ENCODE measurements at places on chromosomes 4 and X.

DNA sequence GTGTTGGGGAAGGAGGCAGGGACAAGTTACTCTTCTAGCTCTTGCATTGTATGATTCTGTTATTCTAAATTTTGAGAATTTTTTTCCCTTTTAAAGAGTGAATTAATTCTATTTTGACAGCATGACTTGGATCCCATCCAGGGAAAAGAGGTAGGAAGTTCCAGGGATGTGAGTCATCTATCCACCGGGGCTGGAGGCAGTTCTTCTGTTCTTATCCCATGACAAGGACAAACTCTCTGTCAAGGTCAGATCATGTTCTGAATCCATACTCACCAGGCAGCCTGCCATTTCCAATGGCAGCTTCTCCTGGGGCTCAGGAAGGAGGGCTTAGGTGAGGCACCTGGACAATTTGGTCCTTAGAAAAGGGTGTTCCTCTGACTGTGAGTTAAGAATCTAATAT, 132.0 kb upstream of the MED14 start:
- DNase-seq, result no peak

DNA sequence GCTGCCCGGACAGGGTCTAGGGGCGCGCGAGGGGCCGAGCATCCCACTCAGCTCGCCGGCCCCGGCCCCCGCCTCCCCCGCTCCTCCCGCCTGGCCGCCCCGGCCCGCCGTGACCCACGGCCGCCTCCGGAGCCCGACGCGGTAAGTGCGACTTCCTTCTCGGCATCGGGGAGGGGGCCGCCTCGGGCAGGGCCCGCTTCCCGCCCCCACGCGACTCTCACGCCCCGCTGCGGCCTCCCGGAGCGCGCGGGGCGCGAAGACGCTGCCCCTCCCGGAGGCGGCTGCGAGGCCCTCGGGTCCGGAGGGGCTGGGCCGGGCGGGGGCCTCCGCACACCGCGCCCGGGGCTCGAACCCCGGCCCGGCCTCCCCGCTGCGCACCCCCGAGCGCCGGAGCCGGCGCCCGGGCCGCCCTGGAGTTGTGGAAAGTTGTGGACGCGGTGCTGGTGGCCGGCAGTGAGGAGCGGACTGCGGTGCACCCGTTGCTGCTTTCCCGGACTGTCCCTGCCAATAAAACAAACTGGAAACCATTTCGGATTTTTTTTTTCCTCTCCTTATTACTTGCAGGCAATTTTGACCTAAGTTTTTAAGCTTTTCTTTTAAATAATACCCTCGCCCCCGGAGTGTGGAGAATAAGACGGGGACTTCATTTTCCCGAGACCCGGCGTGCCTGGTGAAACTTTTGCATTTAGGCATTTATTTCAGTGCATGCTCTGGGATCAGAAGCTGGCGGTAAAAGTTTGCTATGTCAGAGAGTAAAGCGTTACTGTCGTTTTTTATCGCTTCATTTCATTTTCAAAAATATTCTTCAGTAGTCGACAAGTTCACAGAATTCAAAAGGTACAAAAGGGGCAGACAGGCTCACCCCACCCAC, 13.0 kb upstream of the TMEM156 start:
- DNase-seq, result no peak

DNA sequence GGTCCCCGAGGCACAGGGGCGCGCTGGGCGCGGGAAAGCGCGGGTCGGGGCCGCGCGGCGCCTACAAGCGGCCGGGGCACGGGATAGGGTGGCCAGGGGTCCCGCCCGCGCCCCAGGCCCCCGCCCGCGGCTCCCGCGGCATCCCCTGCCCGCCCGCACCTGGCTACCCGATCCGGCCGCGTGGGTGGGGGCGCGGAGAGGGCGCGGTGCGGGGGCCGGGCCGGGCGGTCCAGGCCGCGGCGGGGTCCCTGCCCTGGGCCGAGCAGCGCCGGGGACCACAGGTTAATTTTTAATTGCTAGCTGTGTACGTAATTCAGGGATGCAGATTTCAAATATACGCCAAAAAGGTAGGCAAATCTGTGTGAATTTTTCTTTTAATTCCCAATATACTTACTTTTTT, 44.3 kb upstream of the FAM47C start:
- no peak for DNase-seq

- no peak for DNase-seq
Measured at GRCh38 chr4:125517831-125518230, 203.1 kb downstream of the FAT4 start.

DNA sequence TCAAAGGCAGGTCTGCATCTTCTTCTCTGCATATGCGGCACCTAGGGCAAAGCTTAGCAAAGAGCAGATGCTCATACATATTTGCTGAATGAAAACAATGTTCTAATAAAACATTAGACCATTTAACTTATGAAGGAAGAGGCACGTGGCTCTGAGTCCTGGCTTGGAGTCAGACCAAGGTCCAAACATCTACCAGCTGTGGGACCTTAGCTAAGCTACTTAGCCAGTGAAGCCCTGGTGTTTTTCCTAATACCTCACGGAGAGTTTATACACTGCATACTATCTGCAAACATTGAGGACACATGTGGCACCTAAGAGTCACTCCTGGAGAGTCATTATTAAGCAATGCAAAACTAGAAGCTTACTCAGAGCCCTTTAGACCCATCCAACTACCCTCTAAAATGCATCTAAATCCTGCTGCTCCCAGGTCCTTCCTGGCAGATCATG, 9.0 kb downstream of the PDGFC start:
- no peak for DNase-seq

GRCh38 chr4:76361689-76362412, 55.3 kb downstream of the STBD1 start:
- no peak for DNase-seq

DNA sequence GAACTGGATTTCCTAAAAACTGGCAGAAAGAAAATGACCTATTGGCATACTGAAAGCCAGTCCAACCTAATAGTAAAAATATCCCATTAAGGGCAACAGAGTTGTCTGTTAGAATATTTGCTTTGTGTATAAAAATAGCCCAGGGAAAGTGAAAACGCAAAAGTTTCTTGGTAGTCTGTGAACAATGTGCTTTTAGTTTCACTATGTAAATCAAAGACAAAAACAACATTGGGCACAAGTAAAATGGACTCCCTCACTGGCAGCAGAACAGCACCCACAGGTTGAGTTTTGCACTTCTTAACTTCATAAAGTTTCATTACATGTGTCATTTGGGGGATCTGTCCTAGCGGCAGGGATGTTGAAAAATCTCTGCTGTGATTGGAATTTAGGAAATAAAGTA, 4.3 kb upstream of the FGG start:
- no peak for DNase-seq

- DNase-seq, result peak; percentile 23
Measured at GRCh38 chrX:103831803-103832544, at the start of gene RAB9B. Gene RAB9B, minus strand, starts transcription at chrX:103832257. Its CDS starts 6,473 bp downstream, at chrX:103825784.

GRCh38 chr4:156792462-156793085, 179.0 kb downstream of the PDGFC start:
- DNase-seq, result no peak

GRCh38 chr4:161650812-161651211, 513.0 kb downstream of the FSTL5 start:
- DNase-seq, result no peak

- no peak for DNase-seq
Measured at GRCh38 chr4:169089004-169089403, 78.9 kb upstream of the CBR4 start.

DNA sequence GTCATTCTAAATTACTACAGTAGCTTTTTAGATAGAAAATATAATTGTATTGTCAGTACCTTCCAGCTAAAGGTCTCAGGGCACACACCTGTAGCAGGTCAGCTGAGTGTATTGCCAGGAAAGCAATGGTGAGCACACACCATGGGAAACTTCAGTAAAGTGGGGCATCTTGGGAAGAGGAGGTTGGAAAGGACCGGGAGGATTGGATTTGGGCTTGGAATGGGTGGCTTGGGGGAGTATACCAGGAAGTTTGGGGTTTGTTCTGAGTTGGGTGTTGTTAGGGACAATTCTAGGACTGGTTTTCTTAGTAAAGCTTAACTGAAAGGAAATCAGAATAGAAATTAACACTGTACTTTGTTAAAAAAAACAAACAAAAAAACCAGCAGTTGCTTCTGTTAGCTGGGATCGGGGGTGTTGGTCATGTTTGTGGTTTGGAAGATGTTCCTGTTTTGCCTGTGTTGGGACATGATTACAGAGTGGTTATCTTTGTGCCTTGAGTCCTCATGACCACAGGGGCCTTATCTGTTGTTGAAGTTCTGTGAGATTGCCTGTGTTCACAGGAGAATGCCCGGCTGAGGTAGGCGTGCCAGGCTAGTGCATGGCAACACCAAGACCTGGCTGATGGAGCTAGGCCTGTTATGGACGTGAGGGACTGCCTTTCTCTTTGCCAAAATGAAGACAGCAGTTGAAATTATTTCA, 35.1 kb downstream of the PRIMPOL start:
- DNase-seq, result no peak

GRCh38 chr4:79395841-79396240, 12.2 kb downstream of the GK2 start:
- no peak for DNase-seq

GRCh38 chrX:100289066-100289558, 121.0 kb downstream of the PCDH19 start:
- no peak for DNase-seq
